ENCODE measurements at places on chromosomes 5 and 9. TPM values are rescaled to one million over a fixed set of nuclear protein-coding genes. Genes with fewer than 3 reads are reported as not detected.
A peak's percentile ranks its signal among the peaks of the same experiment; 100 is the strongest.

GRCh38 chr9:114662081-114662989 lies 4.7 kb upstream of the TEX53 start:
- no peak for DNase-seq

DNA sequence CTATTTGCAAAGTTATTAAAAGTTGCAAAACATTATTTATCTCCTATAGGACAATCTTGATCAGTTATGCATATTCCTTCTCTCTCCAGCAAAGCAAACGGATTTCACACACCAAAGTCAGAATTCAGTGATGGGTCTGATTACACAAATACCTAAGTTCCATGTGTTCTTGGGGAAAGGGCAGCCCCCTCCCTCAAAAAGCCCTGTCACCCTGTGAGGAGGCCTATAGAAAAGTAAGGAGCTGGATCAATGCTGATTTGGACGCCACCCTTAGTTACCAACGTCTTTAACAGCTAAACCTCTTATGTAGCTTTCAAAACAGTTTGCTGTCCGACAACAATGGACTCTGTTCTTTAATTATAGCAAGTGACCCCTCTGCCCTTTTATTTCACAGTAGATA lies 6.4 kb downstream of the ZNF608 start:
- DNase-seq, result no peak

PIP5K1B gene
- 4.4 TPM for total RNA-seq

ABHD17B gene
- 23.3 TPM for total RNA-seq

GRCh38 chr5:154166901-154167791 lies 23.4 kb upstream of the GALNT10 start:
- no peak for DNase-seq

PCDHB4 gene
- total RNA-seq, result 19.8 TPM

DNA sequence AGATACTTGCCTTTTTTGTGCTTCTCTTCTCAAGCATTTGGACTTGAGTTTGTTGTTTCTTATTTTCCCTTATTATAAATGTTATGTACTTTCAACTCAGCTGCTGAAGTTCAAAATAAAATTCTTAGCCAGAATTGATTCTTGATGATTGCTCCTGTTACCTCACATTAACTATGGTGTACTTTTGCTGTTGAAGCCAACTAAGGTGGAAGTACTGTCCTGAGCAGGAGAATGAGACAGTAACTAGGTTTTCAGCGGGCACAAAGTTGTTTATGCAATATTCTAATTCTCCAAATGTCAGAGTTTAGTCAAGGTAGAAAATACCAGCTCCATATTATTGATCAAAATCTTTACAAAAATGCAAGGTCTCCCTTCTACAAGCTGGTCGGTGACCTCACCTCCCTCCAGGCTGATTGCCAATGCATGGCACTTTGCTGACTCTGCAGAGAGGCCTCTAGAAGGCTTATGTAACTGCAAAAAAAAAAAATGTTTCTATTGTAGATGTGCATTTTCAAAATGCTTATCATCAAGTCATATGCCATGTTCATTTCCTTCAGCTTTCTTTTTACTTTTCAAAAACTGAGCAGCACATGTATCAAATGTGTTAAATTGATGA lies 1783.5 kb upstream of the WWC1 start:
- no peak for DNase-seq

DNA sequence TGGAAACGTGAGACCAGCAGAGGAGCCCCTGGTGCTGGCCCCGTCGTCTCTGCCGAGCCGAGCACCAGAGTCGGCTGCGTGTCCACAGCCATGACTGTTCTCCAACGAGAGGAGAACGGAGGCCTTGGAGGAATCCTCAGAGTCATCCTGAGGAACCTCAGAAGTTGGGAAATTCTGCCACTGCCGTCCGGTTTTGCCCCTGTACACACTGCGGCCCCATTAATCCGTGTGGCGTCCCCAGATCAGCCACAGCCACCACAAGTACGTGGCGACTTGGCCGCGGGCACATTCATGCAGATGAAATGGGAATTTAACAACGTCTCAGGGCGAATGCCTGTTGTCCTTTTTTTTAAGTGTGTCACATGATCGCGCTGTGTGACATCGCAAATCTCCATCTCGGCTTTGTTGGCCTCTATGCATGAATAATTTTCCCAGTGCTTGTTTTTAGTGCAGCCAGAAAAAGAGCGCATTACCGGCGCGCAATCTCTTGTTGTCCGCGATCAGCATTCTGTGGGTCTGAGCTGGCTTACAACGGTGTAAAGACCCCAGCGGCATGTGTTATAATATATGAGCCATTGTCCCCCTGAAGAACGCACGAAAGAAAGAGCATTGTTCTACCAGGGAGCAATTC lies 323.0 kb upstream of the IRX4 start:
- DNase-seq, result no peak

DNA sequence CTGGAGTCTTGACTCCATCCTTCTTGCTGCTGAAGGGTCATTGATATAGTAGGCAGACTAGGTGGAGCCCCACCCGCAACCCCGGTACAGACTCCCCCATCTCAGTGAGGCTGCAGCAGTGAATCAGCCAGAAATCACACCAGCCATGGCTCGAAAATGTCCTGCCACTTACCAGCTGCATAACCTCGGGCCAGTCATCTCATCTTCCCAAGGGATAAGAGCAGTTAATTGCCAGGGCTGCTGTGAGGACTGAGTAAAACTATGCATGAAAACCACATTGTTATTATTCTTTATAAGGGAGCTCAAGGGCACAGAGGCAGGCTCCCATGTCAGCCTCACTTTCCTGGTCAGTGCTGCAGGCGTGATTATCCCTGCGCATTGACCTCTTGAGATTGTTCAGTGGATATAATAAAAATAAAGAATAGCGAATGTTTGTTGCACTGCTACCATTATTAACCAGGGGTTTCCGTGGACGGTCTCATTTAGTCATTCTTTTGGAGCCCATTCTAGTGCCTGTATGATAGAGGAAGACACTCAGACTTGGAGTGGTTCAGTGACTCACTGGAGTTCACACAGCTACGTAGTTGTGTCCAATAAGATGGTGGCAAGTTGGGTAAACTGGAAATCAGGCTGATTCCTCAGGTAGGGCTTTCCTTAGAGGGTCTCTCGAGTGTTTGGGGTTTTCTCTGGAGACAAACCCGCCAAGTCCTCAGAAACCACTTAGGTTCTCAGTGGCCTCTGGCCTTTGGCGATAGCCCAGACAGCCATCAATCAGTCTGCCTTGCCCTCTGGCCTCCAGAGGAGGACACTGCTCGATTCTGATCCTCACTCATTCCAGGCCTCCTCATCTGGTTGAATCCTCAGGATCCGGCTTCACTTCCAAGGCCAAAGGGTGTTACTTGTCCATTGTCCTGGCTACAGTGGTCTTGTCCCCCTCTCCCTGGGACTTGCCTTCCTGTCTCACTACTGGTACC lies 39.9 kb downstream of the COL15A1 start:
- no peak for DNase-seq

IRX1 gene
- 0.30 TPM for total RNA-seq

GRCh38 chr5:125835293-125836172 lies 587.7 kb upstream of the GRAMD2B start:
- DNase-seq, result peak; percentile 21

DNA sequence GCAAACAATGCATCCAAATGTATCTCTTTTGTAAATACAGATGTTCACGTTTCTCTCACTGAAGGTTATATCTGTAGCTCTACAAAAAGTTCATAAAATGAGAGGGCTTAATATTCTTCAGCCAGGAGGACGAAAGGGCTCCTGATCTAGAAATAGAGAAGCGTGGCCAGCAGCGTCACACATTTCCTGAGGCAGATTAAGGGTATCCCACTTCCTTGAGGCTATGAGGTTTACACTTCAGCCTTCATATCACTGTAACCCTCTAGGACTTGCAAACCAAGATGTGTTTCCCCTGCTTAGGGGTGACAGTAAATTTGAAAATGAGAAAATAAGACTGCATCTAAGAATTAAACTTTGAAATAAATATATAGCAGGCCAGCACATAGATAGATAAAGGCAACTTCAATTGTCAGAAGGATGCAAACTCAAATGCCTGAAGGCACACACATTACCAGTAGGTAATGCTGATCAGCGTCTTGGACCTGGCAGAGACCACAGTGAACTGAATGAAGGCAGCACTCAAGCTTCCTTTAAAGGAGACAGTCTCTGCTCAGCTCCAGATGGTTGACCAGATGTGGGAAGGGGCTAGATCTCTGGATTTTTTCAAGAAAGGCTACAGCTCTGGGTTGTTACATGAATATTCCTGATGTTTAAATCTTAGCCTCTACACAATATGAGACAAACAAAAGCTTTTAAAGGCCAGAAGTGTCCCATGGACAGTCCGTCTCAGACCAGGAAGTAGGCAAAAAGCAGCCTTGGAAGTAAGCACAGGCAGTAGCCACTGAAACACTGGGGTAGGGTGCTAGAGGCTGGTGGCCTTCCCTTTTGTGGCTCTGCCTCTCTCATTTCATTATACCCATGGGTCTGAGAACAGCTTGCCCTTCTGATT lies 197.7 kb downstream of the MCTP1 start:
- no peak for DNase-seq

GRCh38 chr5:81265101-81265500 lies 32.0 kb downstream of the CKMT2 start:
- DNase-seq, result no peak

- DNase-seq, result no peak
Observed at GRCh38 chr5:54828151-54828550, 157.2 kb downstream of the ESM1 start.

GRCh38 chr5:15704397-15704947 lies 204.5 kb downstream of the FBXL7 start:
- DNase-seq, result no peak

UBE2QL1 gene
- total RNA-seq, result 1.0 TPM

DNA sequence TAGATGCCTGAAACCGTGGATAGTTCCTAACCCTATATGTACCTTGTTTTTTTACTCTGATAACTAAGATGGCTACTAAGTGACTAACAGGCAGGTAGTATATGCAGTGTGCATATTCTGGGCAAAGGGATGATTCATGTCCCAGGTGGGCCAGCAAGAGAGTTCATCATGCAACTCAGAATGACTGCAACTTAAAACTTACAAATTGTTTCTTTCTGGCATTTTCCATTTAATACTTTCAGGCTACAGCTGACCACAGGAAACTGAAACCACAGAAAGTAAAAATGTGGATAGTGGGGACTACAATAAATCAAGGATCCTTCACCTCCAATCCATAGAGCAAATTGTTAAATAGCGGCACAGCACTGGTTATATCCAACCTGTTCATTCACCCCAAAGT lies 30.7 kb upstream of the VCAN start:
- no peak for DNase-seq

TRAF1 gene
- total RNA-seq, result 19.2 TPM

- no peak for DNase-seq
Observed at GRCh38 chr5:53362521-53362941, 117.9 kb upstream of the FST start.

GRCh38 chr9:15529566-15530324 lies 19.0 kb upstream of the PSIP1 start:
- DNase-seq, result no peak

DNA sequence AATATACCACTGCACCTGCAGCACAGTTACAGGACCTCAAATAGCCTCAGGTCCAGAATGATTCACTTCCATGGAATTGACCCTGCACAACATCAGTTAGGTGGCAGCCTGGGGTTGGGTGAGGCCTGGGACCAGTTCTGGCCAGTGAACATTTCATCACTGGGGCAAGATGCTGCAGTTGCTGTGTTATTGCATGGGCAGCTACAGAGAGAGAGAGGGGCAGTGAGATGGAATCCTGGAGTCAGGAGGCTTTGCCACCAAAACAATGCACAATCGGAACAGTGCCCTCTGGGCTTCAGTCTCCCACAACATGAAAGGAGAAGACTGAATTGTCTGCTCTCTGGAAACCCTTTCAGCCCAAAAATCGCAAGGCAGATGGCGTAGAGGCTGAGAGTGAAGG lies 51.8 kb downstream of the SH3TC2 start:
- no peak for DNase-seq

DNA sequence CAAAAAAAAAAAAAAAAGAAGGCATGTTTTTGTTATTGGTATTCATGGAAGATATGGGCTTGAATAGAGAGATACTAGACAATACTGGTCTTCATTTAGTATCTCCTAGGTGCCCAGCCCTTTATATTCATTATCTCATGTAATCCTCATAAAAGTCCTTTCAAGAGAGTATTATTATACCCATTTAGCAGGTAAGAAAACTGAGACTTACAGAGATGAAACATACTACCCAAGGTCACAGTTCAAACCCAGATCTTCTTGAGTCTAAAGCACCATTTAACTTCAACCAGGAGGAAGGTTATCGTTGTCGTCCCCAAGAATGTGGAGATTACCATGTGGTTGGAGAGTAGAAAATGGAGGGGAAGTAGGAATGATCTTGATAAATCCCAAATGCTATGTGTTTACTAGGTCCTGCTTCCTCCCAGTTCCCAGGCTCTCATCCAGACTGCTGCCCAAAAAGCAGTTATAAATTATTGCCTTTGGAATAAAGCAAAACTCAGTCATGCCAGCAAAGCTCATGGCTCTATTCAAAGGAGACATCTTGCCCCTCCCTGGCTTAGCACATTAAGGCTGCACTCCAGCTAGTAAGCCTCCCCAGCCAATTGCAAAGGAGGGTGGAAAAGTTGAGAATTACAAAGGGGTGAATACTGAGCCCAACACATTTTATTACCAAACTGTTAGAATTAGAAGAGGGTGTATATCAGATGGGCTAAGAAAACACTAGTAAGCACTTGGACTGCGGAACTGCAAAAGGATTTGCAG lies 163.9 kb downstream of the PIK3R1 start:
- no peak for DNase-seq

DNA sequence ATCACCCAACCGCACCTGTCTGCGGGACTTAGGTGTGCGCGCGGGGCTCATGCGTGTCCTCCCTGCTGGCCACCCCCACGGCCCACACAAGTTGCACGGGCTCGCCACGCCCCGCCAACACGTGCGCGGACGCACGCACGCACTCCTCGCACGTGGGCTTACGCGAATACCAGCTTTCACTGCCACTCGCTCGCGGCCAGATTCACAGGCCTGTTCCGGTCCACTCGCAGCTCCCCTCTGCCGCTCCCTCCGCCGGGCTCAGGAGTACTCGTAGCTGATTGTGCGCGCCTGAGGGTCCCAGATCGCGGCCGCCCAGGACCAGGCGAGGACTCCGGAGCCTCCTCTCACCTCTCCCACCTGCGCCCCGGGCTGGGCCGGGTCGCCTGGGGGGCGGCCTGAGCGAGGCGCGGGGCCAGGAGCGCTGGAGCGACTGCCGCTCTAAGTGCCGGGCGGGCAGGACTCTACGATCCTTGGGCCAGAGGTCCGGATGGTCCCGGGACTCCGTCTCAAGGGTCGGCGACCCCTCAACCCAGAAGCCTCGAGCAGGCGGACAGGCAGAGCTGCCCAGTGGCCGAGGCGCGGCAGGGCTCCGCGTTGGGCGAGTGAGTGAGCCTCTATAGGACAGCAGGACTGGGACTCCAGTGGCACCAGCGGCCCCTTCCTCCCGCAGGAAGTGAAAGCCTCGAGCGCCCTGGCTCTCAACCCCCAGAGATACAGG lies 3.4 kb downstream of the PCDHGC5 start:
- DNase-seq, result no peak

DNA sequence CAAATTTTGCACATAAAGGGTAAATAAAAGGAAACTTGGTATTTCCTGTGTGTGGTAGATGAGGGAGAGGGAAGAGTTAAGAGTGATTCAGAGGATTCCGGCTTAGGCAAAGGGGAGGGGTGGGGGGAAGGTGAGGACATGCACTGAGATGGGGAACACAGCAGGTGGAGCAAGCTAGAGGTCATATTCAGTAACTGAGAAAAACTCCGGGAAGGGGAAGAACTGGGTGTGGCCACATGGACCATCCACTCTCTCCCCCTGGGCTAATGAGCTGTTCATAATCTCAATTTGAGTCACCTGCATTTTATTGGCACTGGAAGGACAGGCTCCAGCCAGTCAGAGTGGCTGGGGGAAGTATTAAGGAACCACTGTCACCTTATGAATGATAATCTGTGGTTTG lies 45.1 kb upstream of the UGCG start:
- DNase-seq, result no peak

Measured in tibial nerve (tissue), 4 donors.